GM19239 (cell line): ENCODE measurements at places on chromosomes 11 and 22.

DNA sequence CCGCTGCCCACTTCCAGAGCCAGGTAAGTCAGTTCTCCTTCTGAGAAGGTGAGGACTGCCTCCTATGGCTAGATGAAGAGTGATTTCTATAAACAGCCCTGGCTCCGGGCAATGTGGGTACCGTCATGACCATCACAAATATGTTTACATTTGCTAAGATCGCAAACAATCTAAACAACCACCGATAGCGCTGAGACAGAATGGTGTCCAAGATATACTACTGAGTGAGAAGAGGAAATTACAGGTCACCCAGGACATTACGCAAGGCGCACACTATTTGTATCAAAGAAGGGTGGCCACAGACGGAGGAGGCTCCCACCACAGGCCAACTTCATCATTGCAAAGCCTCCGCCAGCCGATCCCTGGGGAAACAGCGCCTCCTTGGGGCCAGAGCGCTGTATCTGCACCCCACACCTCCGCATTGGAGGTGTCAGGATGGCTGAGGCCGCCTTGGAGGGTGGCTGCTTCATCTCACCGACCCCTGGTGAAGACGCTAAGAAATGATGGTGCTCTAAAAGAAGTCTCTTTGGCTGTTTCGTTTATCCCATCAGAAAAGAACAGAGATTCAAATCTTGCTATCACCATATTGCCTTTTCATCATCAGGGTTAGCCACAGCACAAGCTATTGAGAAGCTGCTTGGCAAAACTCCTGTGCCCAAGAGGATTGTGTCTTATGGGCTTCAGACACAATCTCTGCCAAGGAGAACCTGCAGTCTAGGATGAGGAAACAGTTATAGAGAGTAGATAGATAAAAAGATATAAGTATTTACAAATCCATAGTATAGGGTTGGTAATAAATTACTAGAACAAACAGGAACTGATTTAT is 12.3 kb upstream of the ASRGL1 start:
- DNase-seq, result no peak

- no peak for DNase-seq
Observed at GRCh38 chr22:48856308-48856615, 971.4 kb downstream of the BRD1 start.

DNA sequence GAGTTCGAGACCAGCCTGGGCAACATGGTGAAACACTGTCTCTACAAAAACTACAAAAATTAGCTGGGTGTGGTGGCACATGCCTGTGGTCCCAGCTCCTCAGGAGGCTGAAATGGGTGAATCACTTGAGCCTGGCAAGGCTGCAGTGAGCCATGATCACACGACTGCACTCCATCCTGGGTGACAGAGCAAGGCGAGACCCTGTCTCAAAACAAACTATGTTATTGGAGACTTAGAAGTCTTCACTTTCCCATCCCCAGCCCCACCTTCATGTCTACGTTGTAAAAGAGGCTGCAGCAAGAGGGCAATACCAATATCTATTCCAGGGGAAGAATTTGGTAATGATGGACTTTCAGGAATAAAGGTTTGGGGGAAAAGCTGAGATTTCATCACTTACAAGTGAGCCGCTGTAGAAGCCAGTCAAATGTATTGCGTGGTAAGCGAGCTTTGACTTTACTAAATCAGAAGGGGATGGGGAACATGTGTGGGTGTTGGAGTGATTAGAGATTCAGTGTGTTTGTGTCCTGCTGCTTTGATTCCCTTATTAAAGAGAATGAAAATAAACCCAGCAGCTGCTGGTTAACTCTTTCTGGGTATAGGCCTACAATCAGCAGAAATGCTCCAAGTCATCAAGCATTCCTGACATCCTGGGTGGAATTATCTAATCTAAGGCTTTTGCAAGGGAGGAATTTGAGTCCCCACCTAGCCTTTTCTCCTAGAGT is 53.7 kb downstream of the UBASH3B start:
- DNase-seq, result no peak

- no peak for DNase-seq
Observed at GRCh38 chr11:60281485-60281884, 1.0 kb downstream of the MS4A4A start.

DNA sequence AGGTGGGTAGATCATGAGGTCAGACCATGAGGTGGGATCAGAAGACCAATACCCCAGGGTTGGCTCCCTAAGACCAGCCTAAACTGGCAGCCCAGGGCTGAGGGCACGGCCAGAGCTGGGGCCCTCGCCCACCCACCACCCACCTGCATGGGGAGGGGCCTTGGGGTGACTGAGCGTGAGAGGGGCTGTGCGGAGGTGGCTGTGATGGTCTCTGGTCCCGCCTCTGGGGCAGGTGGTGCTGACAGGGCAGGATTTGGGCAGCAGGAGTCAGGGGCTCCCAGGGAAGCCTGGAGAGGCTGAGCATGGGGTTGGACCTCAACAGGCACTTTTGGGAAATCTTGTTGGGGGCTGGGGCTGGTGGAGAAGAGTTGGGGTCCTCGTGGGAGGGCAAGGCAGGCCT is 39.8 kb upstream of the MUC5AC start:
- DNase-seq, result no peak

- DNase-seq, result no peak
Observed at GRCh38 chr22:19816372-19817119, 38.1 kb downstream of the GNB1L start.

DNA sequence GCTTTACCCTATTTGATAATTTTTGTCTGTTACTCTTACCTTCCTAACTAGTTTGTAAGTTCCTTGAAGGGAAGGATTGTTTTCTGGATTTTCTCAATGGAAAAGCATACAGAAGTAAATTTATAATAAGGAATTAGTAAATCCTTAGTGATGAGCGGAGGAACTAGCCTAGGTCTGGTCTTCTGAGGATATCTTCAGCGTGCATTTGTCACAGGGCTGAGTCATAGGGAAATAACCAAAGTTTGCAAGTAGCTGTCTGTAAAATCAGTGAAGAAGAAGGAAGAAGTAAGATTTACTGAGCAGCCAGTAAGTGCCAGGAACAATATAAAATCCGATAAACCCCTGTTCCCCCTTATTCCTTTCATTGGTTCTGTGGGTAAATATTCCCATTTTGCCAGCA is 162.7 kb upstream of the SORL1-AS1 start:
- no peak for DNase-seq

DNA sequence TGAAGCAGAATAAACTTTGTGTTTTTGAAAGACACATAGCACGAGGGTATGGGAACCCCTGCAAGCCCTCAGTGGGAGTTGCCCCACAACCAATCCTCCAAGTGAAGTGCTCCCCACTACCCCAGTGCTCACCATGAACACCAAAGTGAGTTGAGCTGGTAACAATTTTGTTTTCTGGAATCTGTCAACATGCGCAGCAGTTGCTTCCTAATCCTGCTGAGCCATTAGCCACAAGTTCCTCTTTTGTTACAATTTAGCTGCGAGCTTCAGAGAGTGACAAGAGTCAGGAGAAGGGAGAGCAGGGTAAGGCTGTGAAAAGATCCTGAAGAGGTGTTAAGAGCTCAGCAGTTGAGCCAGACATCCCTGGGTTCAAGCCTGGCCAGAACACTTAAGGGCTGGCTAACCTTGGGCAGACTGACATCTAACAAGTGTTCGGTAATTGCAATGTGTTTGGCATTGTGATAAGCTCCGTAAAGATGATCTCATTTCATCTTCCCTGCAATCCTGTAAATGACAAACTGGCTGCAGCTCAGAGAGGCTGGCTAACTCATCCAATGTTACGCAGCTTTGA is 24.1 kb upstream of the ASPHD2 start:
- no peak for DNase-seq

GRCh38 chr11:36237391-36237790 is 51.8 kb downstream of the COMMD9 start:
- no peak for DNase-seq

GRCh38 chr11:75492181-75492820 is 33.4 kb downstream of the GDPD5 start:
- peak; percentile 36 for DNase-seq

- no peak for DNase-seq
Observed at GRCh38 chr11:9689721-9690120, 25.8 kb downstream of the SWAP70 start.

- no peak for DNase-seq
Observed at GRCh38 chr22:27775758-27776649, 25.6 kb downstream of the MN1 start.

DNA sequence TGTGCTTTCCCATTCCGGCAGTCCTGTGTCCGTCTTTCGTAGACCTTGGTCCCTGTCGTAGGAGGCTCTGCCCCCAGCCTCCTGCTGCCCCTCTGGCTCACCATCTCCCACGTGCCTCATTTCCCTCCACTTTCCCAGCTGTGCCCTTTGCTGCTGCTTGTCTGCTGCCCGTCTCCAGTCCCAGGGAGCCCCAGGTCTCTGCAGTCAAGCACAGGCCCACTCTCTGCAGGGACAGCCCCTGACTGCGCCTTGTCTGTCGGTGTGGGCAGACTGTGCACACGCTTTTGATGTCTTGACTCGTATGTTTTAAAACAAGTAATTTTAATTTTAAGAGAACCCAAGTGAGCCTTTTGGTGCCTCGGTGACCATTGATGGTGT is 12.4 kb downstream of the DGCR8 start:
- DNase-seq, result no peak

GRCh38 chr11:22879630-22880029 is 19.4 kb upstream of the CCDC179 start:
- DNase-seq, result no peak

GRCh38 chr22:29122041-29122440 is 49.2 kb downstream of the KREMEN1 start:
- no peak for DNase-seq

DNA sequence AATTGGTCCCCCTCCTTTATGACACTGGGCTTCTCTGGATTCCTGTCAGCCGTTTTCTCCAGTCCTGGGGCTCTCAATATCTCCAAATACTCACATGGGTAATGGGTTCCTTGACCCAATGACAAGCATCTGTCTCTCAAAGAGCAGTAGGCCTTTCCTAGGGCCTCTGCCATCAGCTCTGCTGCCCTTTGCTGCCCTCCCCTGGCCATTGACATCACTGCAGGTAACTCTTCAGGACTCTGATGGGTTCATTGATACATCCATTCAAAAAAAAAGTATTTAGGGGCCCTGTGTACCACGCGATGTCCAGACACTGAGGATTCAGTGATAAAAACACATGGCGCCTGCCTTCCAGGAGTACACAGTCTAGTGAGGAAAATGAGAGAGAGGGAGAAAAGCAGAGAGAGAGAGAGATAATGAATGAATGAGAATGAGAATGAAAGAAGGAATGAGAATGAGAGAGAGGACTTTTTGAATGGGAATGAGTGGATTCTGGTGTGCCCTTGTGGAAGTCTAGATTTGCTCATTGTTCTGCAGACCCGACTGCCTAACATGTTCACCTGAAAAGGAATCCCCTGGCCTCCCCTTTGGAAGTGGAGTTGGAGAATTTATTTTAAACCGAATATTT is 42.6 kb upstream of the OLFML1 start:
- peak; percentile 59 for DNase-seq

DNA sequence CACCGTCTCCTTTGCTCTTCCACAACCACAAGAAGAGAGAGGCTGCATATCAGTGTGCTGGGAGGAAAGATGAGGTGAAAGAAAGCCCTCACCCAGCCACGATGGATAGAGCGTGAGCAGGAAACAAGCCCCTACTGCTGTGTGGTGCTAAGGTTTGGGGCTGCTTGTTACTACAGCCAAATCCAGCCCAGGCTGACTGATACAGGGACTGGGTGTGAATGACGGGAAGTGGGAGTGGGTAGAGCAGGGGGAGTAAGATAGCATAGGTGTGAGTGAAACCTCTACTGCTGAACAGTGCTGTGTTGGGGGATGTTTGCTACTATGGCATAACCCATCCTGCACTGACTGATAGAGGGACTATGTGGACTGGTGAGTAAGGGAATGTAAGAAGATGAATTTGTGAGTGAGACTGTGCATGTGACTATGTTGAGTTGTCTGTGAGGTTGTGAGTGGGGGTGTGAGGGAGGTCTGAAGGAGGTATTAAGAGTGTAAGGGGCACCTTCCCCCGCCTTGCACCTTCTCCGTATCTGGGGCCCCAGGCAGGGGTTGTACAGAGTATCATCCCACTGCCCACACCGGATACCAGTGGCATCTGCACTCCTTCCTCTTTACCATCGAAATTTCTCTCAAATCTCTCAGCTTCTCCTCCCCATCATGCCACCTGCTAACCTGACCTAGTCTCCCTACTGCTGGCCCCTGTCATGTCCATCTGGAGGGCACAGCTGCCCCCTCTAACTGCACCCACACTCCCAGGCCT is 91.5 kb downstream of the MN1 start:
- DNase-seq, result no peak

GRCh38 chr11:60084631-60085273 is 3.7 kb upstream of the MS4A2 start:
- no peak for DNase-seq

DNA sequence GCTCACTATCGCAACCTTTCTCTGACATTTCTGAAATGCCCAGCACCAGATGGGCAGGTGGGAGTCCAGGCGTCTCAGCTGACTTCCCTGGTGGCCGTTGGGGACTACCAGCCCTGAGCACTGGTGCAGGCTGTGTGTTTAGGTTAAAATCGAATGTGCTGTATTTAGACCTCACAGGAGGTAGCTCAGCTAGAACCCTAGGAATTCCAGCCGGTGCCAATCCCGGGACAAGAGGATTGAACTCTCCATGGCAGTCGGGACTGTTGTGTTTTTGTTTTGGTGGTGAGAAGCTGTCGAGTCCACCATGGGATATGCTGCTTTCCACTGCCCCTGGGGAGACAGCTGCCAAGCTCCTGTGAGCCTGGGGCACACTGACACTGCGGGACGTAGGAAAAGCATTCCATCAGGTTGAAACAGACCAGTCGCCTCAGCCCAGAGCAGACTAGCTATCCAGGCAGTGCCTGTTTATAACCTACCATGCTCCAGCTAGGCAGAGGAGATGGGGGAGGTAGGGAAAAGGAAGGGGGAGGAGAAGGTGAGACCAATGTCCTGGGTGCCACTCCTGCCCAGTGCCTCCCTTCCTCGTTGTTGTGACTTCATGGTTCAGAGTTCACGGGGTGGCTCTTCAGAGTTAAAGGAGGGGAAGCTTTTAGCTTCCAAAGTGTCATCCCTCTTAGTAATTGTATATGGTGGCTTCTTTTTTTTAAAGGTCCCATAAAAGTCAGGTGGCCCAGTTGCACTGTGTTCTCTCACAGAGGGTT is 53.0 kb downstream of the MICAL2 start:
- no peak for DNase-seq

- DNase-seq, result no peak
Observed at GRCh38 chr11:28628412-28628811, 520.2 kb downstream of the METTL15 start.

DNA sequence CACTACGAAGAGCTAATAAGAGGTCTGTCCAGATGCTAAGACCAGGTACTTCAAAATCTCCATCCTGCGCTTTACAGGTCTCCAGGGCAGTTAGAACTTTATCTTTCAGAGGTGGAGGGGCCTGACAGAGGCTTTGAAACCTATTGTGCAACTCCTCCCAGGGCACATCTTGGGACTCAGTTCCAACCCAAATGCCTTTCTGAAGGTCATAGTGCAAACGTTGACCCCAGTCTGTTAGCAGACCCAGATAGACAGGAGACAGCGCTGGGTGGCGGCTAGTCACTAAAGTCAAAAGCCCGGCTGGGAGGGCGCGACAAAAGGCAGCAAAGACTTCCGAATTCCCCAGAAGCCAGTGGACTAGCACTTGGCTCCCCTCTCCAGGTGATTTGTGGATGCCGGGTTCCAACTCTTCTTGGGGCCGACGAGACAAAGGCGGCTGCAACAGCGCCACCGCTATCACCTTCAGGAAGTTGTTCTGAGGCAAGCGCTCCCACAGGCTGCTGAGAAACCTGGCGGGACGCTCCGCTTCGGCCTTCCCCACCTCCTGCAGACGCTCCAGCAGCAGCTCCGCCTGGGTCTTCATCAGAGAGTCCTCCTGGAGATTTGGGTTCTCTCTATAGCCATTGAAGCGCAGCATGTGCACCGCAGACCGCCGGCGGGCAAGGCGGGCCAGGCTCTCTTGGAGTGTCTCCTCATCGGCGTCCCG is 728 bp downstream of the FANCF start:
- DNase-seq, result peak; percentile 7

- DNase-seq, result no peak
Observed at GRCh38 chr11:128893578-128894285, 2.6 kb downstream of the KCNJ5 start.
